ENCODE measurements at places on chromosomes 1 and 21.
A peak's percentile ranks its signal among the peaks of the same experiment; 100 is the strongest.

DNA sequence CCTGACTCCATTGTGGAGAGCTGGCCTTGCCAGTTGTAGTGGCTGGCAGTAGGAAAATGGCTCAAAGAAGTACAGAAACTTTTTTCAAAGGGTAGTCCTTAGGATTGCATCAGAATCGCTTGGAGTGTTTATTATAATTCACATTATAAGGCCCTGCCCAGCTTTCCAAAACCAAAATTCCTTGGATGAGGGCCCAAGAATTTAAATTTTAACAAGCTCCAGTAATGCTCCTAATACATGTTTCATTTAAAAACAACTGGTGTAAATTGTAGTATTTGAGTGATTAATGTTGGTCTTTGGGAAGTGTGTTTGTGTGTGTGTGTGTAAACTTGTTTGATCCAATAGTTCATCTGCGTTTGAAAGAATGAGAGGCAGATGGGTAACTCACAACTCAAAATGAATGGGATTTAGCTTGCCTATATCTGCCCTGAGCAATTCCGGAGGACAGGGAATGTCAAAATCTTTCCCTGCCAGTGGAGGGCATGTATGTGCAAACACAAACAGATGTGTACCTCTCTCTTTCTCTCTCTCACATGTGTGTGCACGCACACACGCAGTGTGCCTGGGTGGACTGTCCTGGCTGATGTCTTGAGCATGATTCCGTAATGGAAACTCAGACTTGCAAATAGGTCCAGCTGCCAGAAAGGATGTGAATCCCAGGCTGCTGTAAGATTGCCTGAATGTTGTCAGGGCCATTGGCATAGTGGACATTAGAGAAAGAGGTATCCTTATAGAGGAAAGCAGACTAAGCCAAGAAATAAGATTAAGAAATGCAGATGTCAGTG, 293.1 kb downstream of the LMX1A start:
- no peak for DNase-seq

DNA sequence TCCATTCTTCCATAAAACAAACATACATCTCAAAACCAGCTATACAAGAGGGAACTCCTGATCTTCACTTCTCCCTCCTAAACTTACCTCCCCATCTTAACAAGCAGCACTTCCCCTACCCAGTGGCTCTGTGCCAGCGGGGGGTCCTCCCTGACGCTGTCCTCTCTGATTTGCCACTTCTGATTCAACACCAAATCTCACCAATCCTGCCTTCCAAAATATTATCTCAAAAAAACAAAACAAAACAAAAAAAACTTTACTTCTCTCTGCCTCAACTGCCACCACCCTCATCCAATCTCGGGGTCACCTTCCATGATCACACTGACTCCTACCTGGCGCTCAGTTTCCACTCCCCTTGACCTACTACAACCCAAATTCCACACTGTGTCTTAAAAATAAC, 72.8 kb downstream of the SLC45A1 start:
- no peak for DNase-seq

- DNase-seq = peak; percentile 49
These were observed 68.6 kb upstream of the MCOLN3 start for GRCh38 chr1:85116856-85117255.

DNA sequence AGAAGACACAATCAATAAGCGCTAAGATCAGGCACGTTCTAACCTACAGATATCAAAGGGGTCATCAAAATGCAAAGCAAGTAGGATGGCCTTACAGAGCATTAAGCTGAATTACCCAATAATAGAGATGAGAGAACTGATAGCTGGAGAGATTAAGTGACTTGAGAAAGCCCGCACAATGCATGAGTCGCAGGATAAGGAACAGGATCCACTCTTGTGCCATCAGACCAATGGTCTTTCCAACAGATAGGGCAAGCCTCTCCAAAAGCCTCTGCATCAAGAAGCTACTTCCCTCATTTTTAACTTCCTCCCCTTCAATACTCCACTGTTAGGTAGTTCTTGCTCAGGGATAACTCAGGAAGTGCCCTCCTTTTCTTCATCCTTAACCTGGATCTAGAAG, 2.6 kb downstream of the CHML start:
- peak; percentile 39 for DNase-seq

- no peak for DNase-seq
These were observed 225.6 kb upstream of the FGGY start for GRCh38 chr1:59071289-59071688.

- no peak for DNase-seq
These were observed 50.6 kb downstream of the LHX4 start for GRCh38 chr1:180280617-180281016.
